ENCODE measurements at places on chromosomes 7 and 10.
A peak's percentile ranks its signal among the peaks of the same experiment; 100 is the strongest.

- no peak for DNase-seq
These were observed 22.4 kb upstream of the ZNF107 start for GRCh38 chr7:64643566-64643965.

DNA sequence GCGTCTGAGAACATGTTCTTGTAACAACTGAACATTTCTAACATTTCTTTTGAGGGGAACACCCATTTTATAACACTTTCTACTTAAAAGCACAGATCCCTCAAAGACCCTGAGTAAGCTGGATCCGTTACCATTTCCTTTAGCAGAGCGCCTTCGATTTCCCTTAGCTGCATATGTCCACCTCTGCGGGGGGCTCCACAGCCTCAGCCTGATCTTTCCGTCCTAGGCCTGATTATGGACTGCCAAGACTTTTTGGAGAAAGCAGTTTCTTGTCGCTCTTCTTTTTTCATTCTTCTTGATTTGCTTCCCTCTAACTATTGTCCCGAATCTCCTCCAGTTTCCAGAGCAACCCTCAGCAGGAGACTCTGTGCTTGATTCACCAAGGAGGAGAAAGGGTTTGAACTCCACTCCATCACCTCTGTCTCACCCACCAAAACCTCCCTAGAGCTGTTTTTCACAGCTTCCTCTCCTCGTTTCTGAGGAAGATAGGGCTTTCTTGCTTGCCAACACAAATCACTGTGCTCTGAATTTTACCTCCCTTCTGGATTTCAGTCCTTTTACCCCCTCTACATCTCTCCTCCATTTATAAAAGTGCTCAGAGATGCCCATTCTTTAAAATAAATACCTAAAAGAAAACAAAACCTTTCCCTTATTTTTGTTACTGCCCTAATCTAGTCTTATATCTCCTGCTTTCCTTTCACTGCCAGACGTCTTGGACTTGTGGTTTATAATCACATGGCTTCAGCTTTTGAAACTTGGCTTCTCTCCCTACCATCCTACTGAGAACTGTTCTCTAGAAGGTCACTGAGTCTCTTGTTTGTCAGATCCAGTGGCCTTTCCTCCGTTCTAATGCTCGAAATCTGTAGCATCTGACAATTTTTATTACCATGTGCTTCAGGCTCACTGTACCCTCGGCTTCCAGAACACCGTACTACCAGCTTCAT lies 30.5 kb upstream of the ZRANB1 start:
- DNase-seq = peak; percentile 40

DNA sequence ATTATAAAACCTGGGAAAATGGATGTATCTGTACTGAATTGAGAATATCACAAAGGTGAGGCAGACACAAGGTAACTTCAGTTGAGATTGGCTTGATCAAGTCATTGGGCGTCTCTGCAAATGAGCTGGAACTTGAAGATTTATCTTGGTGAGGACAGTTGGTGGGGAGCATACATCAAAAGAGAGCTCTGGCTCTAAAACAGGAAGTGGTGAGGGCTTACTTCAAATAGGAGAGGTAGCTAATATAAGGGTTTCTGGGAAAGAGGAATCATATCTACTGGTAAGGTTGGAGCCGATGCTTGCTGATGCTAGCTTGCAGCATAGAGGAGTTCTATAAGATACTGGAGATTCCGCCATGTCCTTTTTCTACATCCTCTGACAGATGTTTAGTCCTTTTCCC lies 39.9 kb upstream of the FGL2 start:
- DNase-seq = peak; percentile 15

DNA sequence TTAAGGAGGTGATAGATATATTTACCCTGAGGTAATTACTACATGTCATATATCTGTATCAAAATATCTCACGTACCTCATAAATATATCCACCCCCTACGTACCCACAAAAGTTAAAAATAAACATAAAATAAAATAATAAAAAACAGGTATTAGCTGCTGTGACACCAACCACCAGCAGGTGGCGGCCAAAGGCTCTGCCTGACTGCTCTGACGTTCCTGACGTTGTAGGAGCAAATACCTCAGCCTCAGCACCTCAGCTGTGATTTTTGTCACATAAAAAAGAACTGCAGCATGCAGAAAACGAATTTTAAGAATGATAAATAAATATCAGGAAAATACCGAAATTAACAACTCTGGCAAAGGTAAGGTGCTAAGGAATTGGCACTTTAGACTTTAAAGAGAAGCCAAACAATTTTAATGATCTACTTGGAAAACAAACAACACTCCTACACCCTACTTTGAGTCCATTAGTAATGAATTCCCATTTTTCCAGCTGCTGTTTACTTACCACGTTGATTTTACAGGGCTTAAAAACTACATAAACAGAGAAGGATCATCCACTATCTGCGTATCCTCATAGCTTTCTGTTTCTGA lies 125.4 kb upstream of the TARP start:
- DNase-seq = peak; percentile 11

GRCh38 chr10:112139176-112139575 lies 44.4 kb downstream of the GPAM start:
- no peak for DNase-seq

- no peak for DNase-seq
These were observed 63.7 kb upstream of the PDK4 start for GRCh38 chr7:95660023-95660434.

DNA sequence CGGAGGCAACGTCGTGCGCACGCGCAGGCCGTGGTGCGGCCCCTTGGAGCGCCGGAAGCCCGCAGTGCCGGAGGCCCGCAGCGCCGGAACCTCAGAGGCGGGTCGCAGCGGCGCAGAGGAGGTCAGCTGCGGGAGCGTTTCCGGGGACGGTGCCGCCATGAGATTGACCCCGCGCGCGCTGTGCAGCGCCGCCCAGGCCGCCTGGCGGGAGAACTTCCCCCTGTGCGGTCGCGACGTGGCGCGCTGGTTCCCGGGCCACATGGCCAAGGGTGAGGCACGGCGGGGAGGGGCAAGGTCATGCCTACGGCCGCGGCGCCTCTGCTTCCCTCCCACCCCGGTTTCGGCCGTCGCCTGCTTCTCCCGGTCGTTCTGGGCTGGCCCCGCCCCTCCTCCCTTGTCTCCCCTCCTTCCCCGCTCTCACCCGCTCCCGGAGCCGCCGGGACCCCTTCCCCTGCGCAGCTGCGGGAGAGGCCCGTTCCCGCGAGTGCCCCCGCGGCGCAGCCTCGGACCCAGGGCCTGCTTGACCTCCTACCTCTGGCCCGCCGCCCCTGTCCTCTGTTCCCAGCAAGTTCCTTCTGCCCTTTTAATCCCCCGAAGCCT lies at the start of gene MTG1:
Gene MTG1, plus strand, starts transcription at position 94 of the 600 bp plus-strand sequence. Its CDS starts 64 bp downstream, at position 158.
- peak; percentile 97 for DNase-seq
